ENCODE measurements at places on chromosomes 7 and 10. TPM values are rescaled to one million over a fixed set of nuclear protein-coding genes. Genes with fewer than 3 reads are reported as not detected.

Gene SHTN1
- 9.2 TPM for total RNA-seq

DNA sequence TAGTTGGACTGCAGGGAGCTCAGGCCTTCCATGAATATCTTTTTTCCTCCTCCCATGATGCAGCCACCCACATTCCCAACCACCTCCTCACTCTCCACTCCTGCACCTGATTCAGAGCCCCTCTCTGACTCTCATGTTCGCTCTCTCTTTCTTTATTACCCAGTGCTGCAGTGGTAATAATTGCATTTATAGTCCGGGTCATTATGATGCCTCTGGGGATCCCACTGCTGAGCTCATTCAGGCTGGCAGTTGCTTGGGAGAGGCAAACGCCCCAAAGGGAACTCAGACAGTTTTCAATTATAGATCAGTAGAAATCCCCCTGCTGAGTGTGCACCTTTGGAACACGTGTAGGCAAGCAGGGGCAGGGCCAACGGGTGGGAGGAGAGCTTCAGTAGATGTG lies 953.0 kb downstream of the GRID1 start:
- DNase-seq = no peak

- DNase-seq = peak; percentile 76
These were observed 34.9 kb downstream of the TAX1BP1 start for GRCh38 chr7:27774717-27775328.

DNA sequence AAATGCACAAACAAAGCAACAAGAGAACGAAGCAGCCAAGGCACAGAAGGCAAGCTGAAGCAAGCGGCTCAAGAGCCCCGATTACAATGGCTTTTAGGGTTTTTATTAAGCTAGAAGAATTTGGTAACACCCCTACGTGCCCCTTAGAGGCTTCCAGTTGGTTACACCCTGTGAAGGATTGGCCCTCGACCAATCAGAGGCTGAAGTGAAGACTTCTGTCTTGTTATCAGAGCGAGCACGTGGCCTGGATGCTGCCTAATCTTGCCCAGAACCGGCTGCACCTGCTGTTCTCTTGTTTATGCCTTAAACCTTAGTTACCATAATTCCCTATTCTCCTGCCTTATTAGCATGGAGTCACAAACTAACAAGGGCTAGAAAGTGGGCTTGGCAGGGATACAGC lies 21.4 kb downstream of the KCNK18 start:
- no peak for DNase-seq

GRCh38 chr10:44388641-44389040 lies 3.7 kb upstream of the CXCL12 start:
- DNase-seq = no peak

DNA sequence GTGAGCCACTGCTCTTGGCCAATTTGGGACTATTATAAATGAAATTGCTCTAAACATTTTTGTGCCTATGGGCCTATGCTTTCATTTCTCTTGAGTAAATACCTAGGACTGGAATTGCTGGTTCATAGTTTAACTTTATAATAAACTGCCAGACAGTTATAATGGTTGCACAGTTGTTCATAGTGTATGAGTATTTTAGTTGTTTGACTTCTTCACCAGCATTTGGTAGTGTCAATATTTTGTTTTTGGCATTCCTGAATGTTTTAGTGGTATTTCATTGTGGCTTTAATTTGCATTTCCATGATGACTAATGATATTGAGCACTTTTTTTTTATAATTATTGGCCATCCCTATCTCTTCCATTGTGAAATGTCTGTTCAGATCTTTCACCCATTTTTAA lies 29.5 kb downstream of the PLEKHA8 start:
- DNase-seq = no peak

DNA sequence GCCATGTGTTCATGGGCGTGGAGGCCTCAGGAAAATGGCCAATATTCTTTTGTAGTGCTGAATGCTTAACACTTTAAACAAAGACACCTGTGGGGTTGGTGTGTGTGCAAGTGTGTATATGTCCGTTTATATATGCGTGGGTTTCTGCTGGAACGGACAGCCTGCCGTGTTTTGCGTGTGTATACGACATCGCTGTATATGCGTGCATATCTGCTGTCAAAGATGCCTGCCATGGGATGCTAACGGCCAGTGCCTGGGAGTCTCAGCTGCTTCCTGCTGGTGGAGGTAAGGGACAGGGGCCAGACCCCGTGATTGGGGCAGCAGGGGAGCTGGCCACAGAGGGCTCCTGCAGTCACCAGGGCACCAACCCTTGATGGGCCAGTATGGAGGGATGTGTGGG lies 216.3 kb upstream of the SHH start:
- no peak for DNase-seq

Gene CALN1
- not detected for total RNA-seq

Gene CREB3L2
- total RNA-seq = 16.1 TPM

Gene FOXI2
- not detected for total RNA-seq

- DNase-seq = no peak
These were observed 68.4 kb downstream of the CACNA2D1 start for GRCh38 chr7:82375129-82375528.

- no peak for DNase-seq
These were observed 38.7 kb downstream of the UBE3C start for GRCh38 chr7:157177333-157177982.

Gene NSUN5
- total RNA-seq = 20.2 TPM
